ENCODE measurements at places on chromosomes 2 and 18. TPM values are rescaled to one million over a fixed set of nuclear protein-coding genes. Genes with fewer than 3 reads are reported as not detected.

The SCG2 gene
- 0.80 TPM for total RNA-seq

The SIGLEC15 gene
- 0.31 TPM for total RNA-seq

The TUBA3E gene
- total RNA-seq = not detected

The CEP76 gene
- total RNA-seq = 5.4 TPM

The LGALSL gene
- 18.6 TPM for total RNA-seq

The ABCG8 gene
- not detected for total RNA-seq

The EML6 gene
- 0.89 TPM for total RNA-seq

The CLEC4F gene
- total RNA-seq = 1.7 TPM

The IFIH1 gene
- total RNA-seq = 21.0 TPM

The CAMKMT gene
- 11.9 TPM for total RNA-seq

The HAT1 gene
- total RNA-seq = 32.9 TPM

The FSHR gene
- not detected for total RNA-seq

The GCFC2 gene
- total RNA-seq = 27.0 TPM

The MAP3K19 gene
- total RNA-seq = 0.09 TPM

The HOXD12 gene
- total RNA-seq = not detected

Measured in sciatic nerve (tissue), 2 donors.